Adrenal gland (tissue), 19 donors: ENCODE measurements at places on chromosomes 11 and 22. TPM values are rescaled to one million over a fixed set of nuclear protein-coding genes. Genes with fewer than 3 reads are reported as not detected.

MS4A6E gene
- total RNA-seq: not detected

SCGB1A1 gene
- total RNA-seq: not detected

SERPING1 gene
- total RNA-seq: 423 TPM

DLG2 gene
- 55.0 TPM for total RNA-seq

POLD3 gene
- 9.5 TPM for total RNA-seq

OR52E8 gene
- total RNA-seq: not detected

SDHAF2 gene
- total RNA-seq: 28.0 TPM

CD3D gene
- total RNA-seq: 2.7 TPM

DNA sequence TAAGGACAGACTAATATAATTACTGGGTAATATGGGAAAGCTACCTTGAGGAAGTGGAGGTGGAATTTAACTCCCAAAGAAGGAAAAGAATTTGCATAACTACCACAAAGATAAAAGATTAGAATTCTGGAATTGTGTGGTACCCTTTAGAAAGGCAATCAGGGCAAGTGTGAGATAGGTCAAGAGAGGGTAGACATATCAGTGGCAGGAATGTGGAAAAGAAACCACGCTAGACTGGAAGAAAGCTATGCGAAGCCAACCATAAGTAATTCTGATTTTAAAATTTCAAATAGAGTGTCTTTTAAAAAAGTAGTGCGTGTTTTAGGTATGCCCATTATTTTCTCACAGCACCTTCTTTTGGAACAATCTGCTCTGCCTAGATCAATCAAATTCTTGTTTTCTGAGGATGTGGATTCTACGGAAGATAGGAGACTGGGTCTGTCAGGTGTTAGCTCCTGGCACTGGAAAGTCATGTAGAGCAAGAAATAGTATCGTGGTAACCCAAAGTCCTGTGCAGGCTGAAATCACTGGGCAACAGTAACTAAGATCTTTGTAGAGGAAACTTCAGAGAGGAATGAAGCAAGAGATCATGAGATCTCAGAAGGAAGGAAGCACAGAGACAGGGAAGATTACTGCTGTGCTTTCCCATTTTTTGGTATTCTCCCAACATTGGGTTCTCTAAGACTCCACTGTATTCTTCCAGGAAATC lies 111.3 kb upstream of the MTMR2 start:
- no peak for DNase-seq

DNA sequence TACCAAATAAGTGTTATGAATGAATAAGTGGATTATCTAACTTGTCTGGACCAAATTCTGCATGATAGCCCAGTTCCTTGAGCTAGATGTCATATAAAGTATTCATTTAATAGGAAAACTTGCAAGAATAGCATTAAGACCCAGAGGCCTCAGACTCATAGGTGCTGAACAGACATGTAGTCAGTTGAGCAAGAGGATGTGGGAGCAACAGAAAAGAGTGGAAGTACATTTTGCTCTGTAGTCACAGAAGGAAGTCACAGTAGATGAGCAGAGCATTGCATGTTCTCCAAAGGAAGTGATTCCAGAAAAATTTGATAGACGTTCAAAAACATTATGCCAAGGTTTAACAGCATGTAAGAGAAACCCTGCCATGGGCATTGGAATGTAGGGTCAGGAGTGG lies 9.5 kb downstream of the HOATZ start:
- no peak for DNase-seq

- DNase-seq: no peak
Observed at GRCh38 chr22:40193429-40194421, 16.0 kb downstream of the TNRC6B start.

- DNase-seq: no peak
Observed at GRCh38 chr22:30241576-30242371, 4.8 kb downstream of the LIF start.

DNA sequence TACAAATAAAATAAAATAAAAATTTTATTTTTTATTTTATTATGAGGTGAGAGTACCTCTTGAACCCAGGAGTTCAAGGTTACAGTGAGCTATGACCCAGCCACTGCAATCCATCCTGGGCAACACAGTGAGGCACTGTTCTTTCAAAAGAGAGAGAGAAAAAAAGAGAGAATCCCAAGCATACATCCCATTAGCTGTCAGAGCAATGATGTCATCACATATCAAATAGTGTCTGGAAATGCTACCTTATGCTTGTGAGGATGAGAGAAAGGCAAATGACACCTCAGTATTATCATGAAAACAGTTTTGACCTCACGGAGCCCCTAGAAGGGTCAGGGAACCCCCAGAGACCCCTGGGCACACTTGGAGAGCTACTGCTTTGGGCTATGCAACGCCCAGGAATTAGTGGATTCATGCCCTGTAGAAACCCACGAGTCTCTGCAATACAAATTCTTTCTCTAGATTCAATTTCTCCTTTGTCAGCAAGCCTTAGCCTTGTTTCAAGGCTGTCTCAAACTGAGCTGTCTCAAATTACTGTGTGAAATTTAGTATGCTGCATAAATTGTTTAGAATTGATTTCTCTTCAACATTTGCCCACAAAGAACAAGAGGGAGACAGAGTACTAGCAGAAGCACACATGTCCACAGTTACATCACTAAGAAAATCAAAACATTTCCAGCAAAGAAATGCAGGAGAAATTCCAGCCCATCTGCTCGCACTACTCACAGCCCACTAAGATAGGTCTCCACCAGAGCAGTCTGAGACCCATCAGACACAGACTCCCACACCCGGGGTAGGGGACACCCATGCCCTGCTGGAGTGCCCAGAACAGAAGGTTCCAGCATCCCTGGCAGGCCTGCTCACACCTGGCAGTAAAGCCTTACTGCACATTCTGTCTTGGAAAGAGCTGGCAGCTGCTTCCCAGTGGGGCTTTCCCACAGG lies 18.1 kb downstream of the DGCR2 start:
- DNase-seq: peak; percentile 18

GRCh38 chr11:76376746-76377558 lies 4.0 kb downstream of the THAP12 start:
- no peak for DNase-seq

DNA sequence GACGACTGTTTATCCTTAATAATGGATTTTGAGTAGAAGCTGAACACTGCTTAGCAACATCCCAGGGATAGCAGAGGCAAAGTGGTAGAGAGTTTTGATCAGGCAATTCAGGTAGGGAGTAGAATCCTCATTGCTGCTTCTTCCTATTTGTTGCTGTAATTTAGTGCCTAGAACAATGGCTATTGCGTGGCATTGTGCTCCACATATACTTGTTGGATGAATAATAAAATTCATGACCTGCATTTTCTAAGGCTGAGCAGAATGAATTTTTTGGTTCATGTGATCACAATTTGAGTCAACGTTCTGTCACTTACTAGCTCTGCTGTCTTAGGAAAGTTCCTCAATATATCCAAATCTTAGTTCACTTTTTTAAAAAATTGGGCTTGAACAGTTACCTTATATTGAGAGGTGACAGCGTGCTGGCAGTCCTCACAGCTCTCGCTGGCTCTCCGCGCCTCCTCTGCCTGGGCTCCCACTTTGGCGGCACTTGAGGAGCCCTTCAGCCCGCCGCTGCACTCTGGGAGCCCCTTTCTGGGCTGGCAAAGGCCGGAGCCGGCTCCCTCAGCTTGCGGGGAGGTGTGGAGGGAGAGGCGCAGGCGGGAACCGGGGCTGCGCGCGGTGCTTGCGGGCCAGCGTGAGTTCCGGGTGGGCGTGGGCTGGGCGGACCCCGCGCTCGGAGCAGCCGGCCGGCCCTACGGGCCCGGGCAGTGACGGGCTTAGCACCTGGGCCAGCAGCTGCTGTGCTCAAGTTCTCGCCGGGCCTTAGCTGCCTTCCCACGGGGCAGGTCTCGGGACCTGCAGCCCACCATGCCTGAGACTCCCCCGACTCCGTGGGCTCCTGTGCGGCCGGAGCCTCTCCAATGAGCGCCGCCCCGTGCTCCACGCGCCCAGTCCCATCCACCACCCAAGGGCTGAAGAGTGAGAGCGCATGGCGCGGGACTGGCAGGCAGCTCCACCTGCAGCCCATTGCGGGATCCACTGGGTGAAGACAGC lies 350.6 kb downstream of the ETS1 start:
- DNase-seq: no peak

DNA sequence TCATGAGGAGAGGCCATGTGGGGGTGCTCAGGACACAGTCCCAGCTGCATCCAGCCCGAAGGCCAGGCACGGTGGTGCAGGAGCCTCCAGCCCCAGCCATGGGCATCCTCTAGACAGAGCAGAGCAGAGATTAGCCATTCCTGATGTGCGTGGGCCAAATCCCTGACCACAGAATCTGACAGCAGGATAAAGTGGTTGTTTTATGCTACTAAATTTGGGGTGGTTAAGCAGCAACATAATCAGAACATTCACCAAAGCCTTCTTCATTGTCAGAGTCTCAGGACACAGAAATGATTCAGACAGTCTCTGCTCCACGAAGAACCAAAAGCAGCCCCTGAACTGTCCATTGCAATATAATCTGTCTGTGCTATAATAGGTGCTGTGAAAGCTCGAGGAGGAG lies 19.7 kb downstream of the RASD2 start:
- DNase-seq: no peak
